ENCODE measurements at places on chromosomes 3 and 15.

DNA sequence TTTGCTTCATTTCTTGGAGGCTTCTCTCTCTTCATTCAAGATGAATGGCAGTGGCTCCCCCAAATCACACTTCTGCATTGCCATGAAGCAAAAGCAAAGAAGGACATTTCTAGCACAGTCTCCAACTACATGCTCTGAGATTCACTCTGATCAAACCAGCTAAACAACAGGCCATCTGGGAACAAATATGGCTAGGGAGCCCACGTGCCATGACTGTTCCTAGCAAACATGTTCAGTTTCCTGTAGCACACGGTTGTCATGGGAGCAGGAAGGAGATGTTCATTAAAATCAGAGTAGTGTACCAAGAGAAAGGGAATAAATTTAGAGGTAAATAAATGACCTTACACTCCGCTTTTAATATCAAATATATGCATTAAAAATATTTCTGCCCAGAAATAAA lies 327.3 kb downstream of the GBE1 start:
- DNase-seq, result no peak

DNA sequence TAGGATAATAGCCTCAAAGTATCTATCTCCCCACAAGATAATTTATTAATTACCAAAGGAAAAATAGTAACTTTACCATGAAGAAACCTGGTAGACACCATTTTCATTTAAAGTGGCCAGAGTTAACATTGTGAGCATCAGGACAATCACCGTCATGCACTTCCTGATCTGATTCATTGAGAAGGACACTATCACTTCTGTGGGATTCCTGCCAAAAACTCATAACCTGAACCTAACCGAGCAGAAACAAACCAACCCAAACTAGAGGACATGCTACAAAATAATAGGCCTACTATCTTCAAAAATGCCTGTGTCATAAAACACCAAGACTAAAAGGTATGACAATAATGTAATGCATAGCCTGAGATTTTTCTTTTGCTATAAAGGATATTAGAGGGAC lies 39.0 kb downstream of the FSIP1 start:
- DNase-seq, result no peak

GRCh38 chr15:32122013-32122412 lies 91.7 kb downstream of the CHRNA7 start:
- DNase-seq, result no peak

- peak; percentile 53 for DNase-seq
Measured at GRCh38 chr3:47016934-47017435, 37.5 kb downstream of the NBEAL2 start.

DNA sequence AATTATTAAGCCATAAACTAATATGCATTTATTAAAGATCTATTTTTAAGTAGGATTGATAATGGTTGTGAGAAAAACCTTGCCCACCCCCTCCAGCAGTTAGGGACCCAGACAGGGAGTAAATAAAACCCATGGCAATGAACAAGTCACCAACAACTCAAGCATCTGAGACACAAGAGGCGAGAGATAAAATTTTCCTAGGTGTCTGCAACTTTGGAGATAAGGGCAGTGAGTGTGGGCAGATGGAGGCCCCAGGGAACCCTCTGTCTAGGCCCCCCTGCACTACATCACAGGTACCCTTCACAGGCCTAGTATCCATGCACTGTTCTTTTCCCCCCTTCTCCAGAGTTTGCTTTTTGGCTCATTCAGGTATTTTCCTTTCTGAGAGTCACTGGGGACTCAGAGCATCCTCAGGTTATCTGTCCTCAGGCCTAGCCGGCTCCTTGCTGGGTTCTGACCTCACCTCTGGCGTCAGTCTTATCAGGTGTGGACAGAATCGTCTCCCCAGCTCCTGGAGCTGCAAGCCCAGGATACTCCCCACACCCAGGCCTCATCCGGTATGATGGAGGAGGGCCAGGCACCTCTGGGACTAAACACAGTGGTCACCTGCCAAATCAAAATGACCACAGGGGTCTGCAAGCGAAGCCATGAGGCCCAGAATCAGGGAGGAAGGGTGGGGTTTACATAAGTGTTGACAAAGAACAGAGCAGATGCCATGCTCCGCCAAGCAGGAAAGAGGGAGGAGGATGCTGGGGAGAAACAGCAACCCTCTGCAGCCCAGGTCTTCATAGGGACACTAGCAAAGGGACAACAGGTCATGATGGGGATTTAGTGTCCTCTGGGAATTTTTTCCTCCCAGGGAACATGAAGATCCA lies 50.4 kb downstream of the CCNL1 start:
- no peak for DNase-seq

GRCh38 chr3:29334706-29335105 lies 53.8 kb downstream of the RBMS3 start:
- DNase-seq, result no peak

DNA sequence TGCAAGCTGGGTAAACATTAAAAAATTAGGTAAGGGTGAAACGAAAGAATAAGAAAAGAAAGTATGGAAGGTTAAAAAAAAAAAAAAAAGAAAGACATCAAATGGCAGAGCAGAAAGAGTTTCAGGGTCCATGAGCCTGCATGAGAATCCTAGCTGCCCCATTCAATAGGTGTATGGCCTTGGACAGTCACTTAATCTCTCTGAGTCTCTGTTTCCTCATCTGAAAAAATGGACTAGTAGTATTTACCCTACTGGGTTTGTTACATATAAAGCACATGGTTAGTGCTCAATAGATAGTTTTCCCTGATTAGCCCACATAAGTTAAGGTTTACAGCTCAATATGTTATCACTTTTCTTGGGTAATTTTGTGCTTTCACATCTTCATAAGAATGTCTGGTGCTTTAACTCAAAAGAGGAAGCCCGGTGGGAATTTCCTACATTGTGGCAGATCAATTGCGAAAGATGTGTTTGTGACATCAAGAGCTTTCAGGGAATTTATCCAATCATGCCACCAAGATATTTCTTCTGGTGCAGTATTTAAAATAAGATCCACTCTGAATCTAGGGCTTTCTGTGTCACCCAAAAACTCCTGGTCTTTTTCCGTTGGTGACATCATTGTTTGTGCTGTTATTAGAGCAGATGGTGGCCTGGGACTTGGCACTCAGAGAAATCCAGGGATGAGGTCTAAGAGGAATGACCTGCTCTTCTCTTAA lies 57.2 kb upstream of the UBE2E1 start:
- no peak for DNase-seq

- no peak for DNase-seq
Measured at GRCh38 chr3:144586382-144586781, 614.8 kb downstream of the DIPK2A start.

- DNase-seq, result no peak
Measured at GRCh38 chr15:74175271-74176191, 2.0 kb downstream of the ISLR start.

GRCh38 chr15:74345051-74345450 lies 22.4 kb downstream of the CYP11A1 start:
- no peak for DNase-seq

- DNase-seq, result no peak
Measured at GRCh38 chr15:48866141-48866563, 11.8 kb upstream of the EID1 start.

DNA sequence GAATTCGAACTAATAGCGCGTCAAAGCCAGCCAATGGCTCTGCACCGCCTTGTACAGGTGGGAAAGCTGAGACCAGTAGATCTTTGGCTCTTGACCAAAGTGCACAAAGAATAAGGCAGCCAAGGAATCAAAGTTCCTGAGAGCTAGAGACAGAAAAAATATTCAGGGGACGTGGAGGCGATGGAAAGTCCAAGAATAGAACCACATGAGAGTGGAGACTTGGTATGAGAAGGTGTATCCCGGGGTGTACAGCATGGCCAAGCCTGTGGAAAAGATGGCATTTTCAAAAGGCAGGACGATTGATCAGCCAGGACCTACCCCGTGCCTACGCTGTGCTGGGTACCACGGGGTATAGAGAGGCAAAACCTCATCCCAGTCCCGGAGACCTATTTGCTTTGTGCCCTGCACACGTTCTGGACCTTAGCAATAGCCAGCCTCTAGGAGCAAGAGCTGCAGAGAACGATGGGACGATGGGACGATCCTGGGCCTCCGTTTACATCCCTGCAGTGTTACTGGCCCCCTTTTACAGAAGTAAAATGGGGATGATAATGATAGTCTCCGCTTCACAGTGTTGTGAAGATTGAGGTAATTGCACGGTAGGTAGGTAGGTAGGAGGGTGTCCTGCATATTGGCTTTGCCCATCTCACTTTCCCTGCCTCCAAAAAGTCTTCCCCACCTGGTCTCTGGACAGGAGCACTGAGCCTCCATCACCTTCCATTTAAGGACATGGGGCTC lies 583 bp upstream of the RBSN start:
- DNase-seq, result no peak

DNA sequence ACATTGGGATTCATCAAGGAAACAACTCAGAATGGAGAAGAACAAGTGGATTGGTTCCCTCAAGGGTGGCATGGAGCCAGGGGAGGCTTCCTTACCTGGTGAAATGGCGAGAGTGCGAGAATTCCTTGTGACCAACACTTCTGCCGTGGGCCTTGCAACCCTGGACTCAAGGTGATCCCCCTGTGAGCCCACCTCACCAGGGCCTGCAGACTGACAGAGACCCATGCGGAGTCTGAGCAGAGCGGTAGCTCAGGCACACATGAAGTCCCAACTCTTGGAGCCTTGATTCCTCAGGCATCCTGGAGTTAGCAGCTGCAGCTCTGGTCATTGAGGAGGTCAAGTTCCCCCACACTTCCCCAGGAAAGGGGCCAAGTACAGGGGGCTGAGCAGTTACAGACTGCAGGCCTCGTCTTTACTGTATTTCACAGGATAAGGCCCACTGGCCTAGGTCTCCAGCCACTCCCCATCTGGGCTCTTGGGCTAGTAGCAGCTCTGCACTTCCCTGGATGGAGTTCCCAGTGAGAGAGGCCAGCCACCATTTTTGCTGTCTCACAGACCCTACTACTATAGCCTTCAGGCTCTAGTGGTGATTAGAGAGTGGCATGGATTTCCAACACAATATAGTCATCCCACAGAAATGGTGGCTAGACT lies 269.5 kb upstream of the DCBLD2 start:
- no peak for DNase-seq

DNA sequence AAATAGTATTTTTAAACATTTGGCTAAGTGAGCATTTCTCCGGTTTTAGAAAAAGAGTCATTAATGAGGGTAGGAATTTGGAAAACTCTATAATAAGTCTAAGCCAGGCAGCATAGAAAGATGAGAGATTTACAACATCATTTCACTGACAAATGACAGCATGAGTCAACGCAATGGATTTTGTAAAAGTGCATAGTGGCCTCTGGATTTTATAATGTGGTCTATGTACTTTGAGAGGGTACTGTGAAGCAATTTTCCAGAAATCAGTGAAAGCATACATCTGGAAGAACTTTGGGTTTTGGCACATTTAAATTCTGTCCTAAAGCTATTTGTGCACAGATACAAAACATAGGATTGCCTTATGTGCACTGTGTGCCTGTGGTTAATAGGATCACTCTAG lies 130.8 kb upstream of the CCNL1 start:
- DNase-seq, result no peak

- no peak for DNase-seq
Measured at GRCh38 chr15:68412218-68412617, 19.7 kb downstream of the ITGA11 start.

GRCh38 chr3:179223548-179223947 lies 27.4 kb downstream of the KCNMB3 start:
- DNase-seq, result no peak

DNA sequence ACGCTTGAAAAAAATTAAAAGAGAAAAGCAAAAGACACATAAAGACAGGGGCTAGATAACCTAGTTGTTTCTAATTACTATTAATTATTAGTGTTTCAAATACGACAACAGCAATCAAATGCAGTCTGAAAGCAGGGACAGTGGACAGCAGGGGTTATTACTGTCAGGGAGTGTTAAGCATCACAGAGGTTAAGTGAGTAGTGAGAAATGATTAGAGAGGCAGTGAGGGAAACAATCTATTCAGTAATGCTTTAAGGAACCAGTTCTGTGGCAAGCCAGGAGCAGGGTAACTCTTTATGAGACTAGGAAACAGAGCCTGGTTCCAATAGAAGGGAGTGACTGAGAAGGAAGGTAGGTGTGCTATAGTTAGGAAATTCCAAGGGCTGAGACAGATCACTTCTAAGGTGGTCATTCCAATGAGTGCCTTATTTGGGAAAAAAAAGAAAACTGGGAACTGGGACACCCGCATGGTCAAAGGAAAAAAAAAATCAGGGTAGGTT lies 15.0 kb downstream of the RYK start:
- no peak for DNase-seq

DNA sequence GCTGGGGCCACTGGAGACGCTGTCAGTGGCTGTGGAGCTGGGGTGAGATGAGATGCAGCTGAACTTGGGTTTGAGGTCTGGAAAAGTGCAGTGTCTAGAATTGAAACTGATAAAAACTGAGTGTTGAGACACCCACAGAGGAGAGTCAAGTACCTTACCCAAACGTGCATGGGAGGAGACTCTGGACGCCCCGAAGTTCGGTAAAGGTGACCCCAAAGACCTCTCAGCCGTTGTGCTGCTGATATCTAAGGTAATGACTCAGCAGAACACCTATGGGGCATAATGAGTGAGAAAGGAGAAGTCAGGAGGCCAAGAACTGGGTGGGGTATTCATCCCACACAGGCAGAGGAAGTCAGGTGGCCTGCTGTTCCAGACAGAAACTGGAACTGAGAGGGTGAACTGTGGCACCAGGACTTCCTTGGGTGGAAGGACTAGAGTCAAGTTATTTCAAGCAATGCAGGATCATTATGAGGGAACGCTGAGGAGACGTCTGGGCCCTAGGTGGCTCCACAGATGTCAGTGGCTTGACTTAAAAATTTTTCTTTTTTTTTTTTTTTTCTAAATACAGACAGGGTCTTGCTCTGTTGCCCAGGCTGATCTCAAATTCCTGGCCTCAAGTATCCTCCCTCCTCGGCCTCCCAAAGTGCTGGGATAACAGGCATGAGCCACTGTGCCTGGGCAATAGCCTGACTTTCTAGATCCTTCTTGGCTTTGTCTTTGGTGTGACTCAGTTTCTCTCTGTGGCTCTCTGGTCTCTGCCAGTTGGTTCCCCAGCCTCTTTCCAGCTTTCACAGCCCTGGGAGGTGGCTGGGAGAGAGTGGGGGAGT lies 67.6 kb upstream of the GCNT3 start:
- DNase-seq, result no peak

DNA sequence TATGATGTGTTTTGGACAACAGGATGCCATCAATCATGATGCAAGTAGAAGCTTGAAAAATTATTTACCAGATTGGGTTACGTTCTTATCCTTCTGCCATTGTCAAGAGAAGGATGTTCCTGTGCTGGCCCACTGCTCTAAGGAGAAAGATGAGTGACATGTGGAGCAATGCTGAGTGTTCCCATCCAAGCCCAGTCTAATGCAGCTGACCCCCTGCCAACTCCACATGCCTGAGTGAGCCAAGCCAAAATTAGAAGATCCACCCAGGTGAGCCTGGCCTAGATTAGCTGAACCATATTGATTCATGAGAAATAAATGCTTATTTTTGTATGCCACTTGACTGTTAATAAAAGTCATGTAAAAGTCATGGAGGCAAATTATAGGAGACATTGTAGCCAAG lies 446.5 kb downstream of the CNTN3 start:
- DNase-seq, result no peak

DNA sequence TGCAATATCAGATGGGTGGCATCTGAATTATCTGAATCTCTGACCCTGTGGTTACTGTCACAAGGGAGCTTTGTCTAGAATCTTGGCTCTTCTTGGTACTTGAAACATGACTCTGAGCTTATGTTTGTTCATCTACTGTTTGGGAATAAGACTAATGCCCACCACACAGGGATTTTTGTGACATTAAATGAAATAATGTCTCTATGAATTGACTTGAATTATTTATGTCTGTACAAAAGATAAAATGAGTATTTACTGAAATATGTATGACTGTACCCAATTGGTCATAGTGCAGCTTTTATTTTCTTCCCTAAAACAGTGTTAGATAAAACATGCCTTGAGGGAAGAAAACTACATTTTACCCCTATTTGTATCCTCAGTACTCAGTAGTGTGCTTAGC lies 87.9 kb upstream of the ZPLD1 start:
- no peak for DNase-seq

All from KG1 (cell line).